H1 (cell line): ENCODE measurements at places on chromosomes 2 and 18. TPM values are rescaled to one million over a fixed set of nuclear protein-coding genes. Genes with fewer than 3 reads are reported as not detected.

GRCh38 chr2:30366199-30366691 is 80.8 kb upstream of the LCLAT1 start:
- DNase-seq: no peak

- DNase-seq: no peak
Observed at GRCh38 chr2:132430895-132431294, 14.3 kb downstream of the GPR39 start.

DNA sequence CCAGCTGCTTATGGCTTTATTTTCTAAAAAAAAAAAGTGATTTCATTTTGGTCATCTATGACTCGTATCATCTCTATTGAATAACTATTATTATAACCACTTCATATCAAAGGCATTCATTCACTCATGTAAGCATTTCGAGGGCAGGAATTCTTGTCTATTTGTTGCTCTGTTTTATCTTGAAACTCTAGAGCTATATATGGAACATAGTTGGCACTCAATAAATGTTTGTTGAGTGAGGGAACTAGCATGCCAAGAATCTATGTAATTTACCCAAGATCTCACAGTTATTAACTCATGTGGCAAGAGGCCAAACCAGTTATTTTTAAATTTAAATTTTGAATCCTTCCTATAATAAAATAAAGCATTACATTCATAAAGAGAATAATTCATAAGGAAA is 470.1 kb downstream of the TMX3 start:
- no peak for DNase-seq

TMEM200C gene
- 3.4 and 4.2 TPM in 2 replicates for polyA plus RNA-seq

- DNase-seq: no peak
Observed at GRCh38 chr2:217314021-217314460, 454.2 kb upstream of the TNP1 start.

DNA sequence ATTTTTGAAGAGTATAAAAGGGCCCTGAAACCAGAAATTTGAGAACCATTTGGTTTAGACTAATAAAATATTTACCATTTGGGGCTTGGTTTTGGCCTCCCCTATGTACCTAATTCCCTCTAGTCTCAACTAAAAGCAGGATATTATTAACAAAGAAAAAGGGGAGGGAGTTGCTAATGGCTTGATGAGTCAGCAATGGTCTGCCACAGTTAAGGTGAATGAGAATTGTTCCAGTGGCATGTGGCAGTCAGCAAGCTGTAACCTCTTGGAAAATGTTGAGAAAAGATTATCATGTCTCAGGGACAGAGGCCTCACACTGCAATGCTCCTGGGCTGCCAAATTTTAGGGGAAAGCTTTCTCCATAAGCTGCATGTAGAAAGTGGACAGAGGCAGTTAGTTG is 20.1 kb upstream of the SLC39A10 start:
- no peak for DNase-seq
